NB4 (cell line): ENCODE measurements at places on chromosomes 2 and 18.

- no peak for DNase-seq
Measured at GRCh38 chr18:77648411-77648810, 398.8 kb downstream of the GALR1 start.

DNA sequence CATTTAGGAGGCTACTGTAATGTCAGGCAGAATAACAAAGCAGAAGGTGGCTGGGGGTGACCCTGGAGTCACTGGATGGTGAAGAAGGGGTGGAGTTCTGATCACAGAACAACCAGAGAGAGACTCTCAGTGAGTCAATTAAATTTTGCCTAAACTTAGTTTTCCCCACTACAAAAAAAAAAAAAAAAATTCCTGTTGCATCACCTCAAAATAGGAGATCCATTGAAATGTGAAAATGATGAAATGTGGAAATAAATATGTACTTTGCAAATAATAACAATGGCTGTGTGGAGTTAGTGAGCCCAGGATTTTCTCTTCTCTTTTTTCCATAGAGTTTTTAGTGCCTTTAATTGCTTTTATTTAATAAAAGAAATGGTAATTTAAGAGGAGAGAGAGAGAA, 165.5 kb downstream of the GFPT1 start:
- DNase-seq = no peak

- no peak for DNase-seq
Measured at GRCh38 chr18:3449512-3450011, 410 bp upstream of the TGIF1 start.

DNA sequence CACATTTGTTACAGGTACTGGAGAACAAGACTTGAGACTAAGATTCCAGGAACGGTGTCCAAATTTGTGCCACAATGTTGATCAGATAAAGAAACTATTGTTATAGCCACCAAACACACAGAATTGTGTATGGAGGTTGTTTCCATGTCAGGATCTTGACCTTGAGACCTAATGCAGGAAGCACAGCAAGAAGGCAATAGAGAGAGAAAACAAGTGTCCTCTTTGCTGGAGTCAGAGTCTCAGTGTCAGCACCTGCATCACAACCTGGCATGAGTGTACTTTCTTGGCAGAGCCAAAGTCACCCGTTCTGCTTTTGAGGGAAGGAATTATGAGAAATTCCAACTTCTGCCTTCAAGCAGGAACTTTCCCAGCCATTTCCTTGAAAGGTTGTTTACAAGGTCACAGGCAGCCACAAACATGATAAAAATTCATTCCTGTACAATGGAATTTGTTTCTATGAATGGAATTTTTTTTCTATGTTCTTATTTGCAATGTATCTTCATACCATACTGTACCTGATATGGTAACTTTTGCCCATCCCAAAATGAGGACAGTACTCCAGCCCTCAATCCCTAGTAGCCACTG, 118.4 kb downstream of the PKP4 start:
- DNase-seq = no peak

- DNase-seq = no peak
Measured at GRCh38 chr18:40687399-40687798, 1267.6 kb upstream of the PIK3C3 start.

DNA sequence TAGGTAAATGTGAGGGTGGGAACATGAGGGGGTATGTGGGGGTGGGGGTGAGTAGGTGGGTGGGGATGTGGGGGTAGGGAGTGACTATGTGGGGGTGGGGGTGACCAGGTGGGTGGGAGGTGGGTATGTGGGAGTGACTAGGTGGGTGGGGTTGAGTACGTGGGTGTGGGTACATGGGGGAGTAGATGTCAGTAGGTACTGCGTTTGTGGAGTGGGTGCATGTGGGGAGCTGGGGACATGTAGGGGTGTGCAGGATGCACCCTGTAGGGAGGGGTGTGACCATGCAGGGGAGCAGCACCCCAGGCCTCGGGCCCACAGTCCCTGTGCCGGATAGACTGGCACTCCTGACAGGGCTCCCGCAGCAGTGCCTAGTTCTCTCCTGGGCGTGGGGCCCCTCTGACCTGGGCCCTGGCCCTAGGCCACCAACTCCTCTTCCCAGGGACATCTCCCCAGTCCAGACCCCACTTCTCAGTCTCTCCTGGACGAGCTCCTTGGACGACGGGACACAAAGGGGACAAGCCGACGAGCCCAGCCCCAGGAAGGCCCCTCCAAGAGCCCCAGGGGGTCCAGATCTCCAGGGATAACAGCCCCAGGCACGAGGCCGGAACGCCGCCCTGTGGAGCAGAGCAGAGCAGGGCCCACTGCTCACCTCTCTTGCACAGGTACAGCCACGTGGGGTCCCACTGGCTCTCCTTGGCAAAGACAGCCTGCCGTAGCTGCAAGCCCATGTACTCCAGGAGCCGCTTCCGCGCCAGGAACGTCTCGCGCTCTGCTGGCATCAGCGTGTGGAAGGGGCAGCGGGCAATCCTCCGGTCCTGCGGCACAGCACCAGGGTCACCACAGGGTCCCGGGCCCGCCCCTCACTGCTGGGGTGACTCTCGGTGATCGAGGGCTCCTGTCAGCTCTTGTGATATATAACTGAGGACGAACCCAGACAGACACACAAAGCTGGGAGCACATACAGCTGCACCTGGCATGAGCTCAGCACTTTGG, 58.2 kb downstream of the ANKMY1 start:
- no peak for DNase-seq

DNA sequence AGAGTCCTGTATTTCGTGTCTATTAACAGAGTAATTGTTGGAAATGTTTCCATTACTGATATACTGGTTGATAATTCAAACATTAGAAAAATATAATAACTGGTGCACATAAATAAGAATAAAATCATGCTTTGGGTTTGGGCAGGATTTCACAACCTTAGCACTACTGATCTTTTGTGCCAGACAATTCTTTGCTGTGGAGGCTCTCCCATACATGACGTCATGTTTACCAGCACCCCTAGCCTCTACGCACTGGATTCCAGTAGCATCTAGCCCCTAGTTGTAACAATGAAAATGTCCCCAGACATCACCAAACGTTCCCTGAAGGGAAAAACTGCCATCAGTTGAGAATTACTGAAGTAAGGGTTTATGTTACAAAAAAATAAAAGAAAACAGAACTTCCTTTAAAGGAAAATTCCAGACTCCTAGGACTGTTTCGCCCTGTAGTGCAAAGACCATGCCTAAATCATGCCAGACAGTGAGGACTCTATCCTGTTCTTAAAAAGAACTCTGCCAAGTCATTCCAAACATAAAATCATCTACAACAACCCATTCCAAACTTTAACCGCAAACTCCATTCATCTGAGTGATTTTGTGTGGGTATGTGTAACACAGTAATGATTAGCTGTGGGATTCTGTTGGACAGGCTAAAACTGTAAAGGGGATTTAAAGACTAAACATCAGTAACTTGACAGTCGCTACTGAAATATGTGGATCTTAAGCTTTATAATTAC, 313.4 kb upstream of the CCDC68 start:
- no peak for DNase-seq

DNA sequence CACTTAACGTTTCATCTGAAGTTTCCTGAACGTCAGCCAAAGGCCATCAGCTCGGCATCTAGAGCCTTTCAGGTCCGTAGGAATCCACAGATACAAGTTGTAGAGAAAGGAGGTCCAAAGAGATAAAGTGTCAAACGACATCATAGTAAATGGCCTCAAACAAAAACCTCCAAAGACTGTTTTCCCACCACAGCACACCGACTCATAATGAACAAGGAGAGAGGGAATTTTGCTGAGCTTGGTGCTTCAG, 150.3 kb downstream of the PXDN start:
- DNase-seq = no peak

- peak; percentile 58 for DNase-seq
Measured at GRCh38 chr2:15939854-15940660, at the start of gene MYCN. Gene MYCN (plus strand): TSS chr2:15940550. CDS start chr2:15942065, 1,515 bp downstream.

GRCh38 chr2:88666576-88666975, 24.9 kb upstream of the RPIA start:
- DNase-seq = no peak

DNA sequence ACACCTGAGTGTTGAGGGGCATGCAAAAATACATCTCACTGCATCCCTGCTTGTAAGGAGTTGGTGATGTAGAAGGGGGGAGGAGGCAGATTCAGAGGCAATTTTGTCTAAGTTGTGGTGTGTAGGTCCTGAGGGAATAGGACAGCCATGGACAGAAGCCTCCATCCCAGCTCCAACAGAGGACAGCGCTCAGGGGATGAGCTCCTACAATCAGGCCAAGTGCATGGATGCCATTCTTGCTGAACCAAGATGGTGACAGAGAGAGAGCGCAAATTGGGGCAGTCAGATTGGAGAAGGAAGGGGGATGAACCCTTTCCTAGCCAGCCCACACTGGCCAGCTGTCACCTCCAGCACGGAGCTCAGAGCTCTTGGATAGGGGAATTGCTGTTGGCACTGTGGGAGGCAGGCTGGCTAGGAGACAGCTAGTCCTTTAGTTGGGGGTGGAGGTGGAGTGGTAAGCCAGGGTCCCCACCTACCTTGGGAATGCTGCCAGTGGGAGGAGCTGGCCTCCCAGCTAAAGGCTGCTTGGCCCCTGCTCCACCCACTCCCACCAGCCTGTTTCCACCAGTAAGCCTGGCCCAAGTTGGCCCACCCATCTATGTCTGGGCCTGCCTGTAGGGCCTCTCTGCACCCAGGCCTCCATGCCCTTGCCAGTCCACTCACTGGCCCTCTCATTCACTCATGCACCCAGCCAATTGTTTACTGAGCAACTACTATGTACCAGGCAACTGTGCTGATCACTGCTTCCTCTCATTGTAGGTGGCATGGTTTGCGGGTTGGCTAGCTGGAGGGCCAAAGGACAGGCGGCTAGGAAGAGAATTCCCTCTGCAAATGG, 2.5 kb upstream of the PER2 start:
- DNase-seq = no peak

GRCh38 chr2:214035091-214035852, 375.6 kb upstream of the VWC2L start:
- peak; percentile 10 for DNase-seq

GRCh38 chr2:231546014-231546715, 15.9 kb upstream of the NMUR1 start:
- DNase-seq = no peak

DNA sequence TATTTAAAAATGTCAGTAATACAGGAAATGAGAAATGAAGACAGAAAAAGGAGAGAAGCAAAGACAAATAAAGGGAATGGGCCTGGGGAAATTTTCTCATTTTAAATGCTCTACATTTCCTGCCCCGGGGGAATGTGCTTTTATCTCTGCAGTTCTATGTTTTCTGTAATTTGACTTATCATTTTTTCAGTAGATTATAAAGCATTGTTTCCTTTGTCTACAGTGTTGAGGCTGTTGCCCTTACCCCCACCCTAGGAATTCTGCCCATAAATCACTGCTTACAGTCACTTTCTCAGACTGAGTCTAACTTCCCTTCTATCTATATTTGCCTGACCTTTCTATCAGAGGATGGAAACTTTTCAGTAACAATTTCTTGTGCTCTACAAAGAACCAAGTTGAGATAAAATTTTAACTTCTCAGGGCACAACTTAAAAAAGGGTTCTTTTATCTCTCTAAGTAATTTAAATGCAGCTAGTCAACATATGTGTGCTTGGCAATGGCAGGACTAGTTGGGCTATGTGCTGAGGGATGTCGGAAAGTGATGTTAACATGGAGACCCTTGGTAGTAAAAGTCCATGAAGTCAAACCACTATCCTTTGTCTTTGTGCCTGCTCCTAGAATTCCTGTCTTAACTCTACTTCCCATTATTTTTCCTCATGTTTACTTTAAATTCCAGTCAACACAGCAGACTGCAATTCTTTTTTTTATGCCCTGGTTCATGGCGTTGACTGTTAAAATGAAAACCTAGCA, 146.5 kb upstream of the MMADHC start:
- no peak for DNase-seq

DNA sequence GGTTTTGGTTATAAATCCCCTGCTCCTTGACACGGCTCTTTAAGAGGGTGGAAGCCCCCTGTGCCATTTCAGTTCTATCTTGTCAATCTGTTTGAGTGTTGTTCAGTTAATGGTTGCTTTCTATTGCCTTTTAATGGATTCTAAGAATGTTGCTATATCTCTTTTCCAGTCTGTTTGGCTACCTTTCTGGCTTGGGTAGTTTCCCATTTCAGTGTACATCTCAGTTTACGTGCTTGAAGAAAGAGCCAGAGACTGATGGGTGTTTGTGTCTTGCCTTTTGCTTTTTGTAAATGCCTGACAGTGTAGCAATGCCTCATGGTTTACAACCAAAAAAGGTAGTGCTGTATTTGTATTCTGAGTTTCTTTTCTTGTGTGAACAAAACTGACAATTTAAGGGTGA, 45.3 kb downstream of the SPATS2L start:
- no peak for DNase-seq

GRCh38 chr2:228242591-228242990, 61.1 kb upstream of the SPHKAP start:
- no peak for DNase-seq

DNA sequence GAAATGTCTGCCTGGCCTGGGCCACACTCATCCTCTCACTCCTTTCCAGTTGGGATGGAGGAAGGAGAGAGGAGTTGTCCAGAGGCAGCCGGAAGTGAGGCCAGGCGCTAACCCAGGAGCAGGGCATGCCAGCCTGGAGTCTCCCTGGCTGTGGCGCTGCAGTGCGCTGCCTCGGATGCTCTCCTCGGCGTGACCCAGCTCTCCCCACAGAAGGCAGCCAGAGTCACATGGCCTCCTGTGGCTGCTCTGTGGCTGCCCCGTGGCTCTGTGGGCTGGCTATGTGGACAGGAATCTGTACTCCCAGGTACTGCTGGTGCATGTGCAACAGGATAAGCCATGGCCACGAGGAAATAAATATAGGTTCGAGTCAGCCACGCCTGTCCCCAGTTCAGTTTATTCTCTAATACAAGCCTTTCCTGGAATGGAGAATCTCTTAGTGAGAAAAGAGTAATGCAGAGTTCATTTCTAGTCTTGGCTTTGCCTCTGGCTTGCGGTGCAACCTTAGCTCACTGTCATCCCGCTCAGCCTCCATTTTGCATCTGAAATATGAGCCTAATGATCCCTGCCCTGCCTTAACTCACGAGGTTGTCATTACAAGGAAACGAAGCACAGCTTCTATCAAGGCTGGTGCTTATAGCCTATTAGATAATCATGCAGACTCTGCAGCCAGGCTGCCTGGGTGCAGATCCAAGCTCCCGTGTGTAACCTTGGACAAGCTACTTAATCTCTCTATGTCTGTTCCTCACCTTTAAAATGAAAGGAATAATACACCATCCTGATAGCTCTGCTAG, 106.3 kb downstream of the ANTXR1 start:
- no peak for DNase-seq
